T-helper 1 cell (primary cell): ENCODE measurements at places on chromosomes 2 and 18.

DNA sequence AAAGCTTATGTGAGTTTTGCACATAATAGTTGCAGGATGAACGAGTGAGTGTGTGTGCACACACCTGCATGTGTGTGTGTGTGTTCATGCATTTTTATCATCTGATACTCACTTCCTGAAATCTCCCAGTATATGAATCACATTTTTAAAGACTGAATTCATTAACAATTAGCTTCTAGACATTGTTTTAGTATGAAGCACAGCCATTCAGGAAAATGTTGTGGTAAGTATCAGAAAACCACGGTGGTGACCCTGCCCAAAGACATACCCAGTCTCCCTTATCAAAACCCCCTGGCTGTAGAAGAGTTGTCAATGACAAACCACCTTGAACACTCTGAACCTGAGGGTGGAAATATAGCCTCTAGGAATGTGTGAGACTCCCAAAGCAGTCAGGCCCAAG, 220.8 kb downstream of the ALK start:
- DNase-seq: no peak

DNA sequence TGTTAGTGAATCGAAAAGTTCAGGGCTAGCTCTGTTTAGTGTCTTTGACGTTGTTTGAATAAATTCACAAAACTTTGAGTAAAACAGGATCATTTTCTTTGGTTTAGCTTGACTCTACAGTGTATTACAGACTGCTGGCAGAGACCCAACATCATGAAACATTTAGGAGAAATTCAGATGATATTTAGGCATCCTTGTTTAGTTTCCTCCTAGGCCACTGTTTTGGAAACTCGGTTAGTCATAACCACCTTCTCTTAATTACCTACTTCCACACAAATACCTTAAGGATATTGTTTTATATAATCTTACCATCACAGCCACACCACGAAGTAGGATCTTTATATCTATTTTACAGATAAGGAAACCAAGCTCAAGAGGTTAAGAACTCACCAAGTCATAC, 7.8 kb downstream of the LIMS1 start:
- DNase-seq: no peak

DNA sequence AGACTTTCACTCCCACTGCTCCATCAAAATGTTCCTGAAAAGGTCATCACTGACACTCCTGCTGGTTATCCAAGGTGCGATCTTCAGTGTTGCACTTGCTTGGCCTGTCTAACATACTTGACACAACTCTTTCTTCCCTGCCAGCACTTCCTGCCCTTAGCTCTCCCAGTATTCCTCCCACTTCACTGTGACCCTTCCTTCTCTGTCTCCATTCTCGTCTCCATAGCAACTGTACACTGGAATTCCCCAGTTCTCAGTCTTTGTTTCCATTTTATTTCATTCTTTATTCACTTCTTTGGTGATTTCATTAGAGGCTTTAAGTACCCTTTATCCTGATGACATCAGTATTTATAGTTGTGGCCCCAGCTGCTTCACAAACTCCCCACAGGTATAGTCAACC, 333.0 kb downstream of the IRS1 start:
- no peak for DNase-seq

DNA sequence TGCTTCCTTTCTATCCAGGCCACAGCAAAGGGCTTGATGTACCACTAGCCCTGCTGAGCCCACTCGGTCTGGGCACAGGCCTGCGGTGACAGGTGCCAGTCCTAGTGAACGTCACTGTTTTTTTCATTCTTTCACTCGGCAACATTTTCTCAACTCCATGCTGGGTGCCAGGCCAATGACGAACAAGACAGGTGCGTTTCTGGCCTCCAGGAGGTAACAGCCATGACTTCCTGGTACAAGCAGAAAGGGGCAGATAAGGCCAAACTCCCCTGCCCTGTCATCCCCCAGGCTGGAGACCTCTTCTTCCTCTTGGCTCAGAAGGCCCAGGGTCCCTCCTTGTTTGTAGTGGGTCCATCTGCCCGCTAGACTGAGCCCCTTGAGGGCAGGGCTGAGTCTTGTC, 55.7 kb upstream of the OTOF start:
- no peak for DNase-seq

- DNase-seq: peak; percentile 63
These were observed 23.6 kb upstream of the SLC9A4 start for GRCh38 chr2:102449370-102449974.

DNA sequence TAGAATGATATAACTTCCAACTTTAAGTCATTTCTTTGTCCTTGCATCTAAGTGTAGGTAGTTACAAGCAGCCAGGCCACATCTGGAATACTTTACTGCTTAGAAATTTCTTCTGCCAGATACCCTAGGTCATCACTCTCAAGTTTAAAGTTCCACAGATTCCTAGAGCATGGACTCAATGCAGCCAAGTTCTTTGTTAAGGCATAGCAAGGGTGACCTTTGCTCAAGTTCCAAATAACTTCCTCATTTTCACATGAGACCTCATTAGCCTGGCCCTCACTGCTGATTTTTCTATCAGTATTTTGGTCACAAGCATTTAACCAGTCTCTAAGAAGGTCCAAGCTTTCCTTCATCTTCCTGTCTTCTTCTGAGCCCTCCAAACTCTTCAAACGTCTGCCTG, 7.8 kb upstream of the UGT1A9 start:
- no peak for DNase-seq

- DNase-seq: no peak
These were observed 319.9 kb upstream of the HS6ST1 start for GRCh38 chr2:128638341-128639119.

GRCh38 chr18:1599196-1599595, 694.5 kb downstream of the ADCYAP1 start:
- DNase-seq: no peak

DNA sequence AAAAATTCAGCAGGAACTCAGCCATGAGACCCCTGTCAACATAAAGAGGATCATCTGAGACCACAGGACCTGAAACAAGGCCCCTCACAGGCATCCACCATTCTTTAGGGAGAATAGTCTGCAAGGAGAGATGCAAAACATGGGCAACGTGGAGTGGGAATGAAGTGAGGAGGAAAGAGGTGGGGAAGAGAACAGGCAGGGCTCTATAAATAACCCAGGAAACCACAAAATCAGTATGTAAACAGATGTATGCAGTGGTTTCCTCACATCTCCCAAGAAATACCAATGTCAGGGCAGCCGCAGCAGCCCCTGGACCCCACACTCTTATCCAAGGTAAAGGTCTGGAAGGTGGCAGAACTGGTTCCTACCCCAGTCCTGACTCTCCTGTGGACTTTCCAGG, 168.5 kb downstream of the EN1 start:
- DNase-seq: no peak

DNA sequence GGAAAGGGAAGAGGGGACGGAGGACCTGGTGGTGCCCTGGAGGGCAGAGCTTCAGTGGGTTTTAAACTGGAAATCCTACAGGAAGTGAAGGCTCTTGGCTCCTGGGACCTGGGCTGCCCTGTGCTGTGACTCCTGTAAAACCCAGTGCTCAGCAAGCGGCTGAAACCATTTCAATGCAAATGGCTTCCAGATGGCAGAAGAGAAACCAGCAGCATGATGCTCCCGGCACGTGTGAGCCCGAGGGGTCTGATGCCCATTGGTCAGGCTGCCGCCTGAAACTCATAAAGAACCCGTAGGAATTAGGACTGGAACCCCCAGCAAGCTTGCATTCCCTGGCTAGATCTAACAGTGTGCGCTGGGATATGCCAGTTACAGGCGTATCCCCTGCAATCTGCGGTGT, 109.2 kb upstream of the THOC1 start:
- no peak for DNase-seq

DNA sequence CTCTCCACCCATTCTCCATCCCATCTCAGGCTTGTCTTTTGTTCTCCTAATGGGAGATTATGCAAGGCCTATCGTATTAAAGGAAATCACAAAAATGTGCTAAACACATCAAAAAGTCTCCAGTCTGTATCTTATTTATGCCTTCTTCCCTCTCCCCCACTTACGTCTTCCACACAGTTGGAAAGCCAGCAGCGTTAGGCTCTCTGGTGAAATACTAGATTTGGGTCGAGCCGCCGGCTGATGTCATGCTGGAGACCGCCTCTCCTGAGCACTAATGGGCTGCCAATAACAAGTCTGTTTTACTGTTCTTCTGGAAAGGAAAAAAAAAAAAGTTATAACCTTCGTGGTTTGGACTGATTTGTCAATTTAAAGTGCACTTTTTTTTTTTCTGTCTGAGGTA, 182.7 kb upstream of the SIX2 start:
- DNase-seq: no peak

DNA sequence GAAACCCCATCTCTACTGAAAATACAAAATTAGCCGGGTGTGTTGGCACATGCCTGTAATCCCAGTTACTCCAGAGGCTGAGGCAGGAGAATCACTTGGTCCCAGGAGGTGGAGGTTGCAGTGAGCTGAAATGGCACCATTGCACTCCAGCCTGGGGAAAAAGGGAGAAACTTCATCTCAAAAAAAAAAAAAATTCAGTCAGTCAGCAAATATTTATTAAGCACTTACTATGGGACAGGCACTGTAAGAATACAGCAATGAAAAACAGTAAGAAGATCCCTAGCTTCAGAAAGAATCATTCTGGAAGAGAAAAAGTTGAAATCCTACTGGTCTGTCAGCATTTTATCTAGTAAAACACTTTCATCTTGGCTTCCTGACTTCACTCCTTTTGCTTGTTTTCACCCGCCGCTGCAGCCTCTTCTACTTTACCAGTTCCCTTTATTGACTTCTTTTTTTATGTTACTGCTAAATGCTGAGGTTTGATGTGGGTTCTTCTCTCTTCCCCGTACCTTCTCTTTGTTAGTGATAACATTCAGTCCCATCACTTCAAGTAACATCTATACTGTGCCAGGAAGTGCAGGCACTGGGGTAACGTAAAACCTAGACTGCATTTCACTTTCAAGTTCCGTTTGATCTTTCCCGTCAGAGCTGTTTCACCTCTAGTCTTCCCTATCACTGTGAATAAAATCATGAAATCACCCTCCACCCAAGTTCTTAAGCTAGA, 10.8 kb upstream of the TAF4B start:
- DNase-seq: peak; percentile 14

DNA sequence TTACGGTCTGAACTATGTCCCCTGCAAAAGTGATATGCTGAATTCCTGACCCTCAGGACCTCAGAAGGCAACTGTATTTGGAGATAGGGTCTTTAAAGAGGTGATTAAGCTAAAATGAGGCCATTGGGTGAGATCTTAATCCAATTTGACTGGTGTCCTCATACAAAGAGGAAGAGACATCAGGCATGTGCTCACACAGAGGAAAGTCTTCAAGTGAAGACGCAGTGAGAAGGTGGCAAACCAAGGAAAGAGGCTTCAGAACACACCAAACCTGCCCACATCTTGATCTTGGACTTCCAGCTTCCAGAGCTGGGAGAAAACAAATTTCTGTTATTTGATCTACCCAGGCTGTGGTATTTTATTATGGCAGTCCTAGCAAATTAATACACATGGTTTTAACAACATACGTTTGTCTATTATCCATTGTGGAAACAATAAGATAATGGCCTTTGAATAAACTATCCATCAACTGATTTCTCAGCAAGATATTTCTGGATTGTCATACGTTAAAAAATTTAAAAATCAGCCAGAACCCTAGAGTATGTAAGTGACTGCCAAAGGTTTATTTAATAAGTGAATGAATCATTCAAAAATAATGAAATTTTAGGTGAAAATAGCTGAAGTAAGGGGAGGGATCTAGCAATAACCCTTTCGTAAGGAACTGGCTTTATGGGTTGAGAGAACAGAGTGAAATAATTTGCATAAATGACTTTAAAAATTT, 6.5 kb downstream of the WIPF1 start:
- no peak for DNase-seq

DNA sequence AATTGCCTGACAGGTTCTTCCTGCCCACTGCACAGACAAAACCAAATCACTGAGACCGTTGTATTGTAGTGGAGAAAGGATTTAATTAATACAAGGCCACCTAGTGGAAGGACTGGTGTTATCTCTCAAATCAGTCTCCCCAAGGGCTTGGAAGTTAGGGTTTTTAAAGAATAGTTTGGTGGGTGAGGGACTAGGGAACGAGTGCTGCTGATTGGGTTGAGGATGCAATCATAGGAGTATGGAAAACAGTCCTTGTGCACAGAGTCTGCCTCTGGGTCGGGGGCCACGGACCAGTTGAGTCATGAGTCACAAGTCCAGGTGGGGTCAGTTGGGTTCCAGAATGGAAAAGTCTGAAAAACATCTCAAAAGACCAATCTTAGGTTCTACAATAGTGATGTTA, 89.1 kb downstream of the B3GNT2 start:
- DNase-seq: no peak

GRCh38 chr18:25737710-25738311, 352.6 kb downstream of the SS18 start:
- DNase-seq: no peak

GRCh38 chr2:143183804-143184463, 54.7 kb downstream of the ARHGAP15 start:
- DNase-seq: no peak

- DNase-seq: no peak
These were observed 72.7 kb upstream of the FAM136A start for GRCh38 chr2:70374616-70375015.

- DNase-seq: no peak
These were observed 15.2 kb downstream of the NABP1 start for GRCh38 chr2:191693166-191693565.

GRCh38 chr18:79802298-79802697, 4.6 kb downstream of the KCNG2 start:
- no peak for DNase-seq

- DNase-seq: no peak
These were observed 18.1 kb downstream of the TIMM21 start for GRCh38 chr18:74166386-74166785.
